Caco-2 (cell line): ENCODE measurements at places on chromosomes 12 and 14.

- no peak for DNase-seq
Observed at GRCh38 chr12:92511786-92512185, 191.0 kb upstream of the PLEKHG7 start.

DNA sequence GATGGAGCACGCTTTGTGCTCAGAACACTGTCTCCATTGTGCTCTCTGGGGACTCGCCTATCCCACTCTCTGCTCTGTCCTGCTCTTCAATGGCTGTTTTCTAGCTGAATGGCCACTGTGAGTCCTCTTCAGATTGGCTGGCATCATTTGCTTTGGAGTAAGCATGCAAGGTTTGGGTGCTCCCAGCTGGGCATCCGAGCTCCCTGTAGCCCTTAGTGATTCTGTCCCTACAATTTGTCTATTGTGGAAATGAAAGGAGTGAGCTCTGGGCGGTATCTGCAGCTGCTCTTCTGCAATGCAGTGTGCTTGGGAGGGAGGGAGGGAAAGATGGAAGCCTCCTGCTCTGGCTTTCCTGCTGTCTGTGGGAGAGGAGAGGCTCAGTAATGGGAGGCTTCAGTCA, 84.8 kb downstream of the SMOC1 start:
- DNase-seq, result no peak

- DNase-seq, result no peak
Observed at GRCh38 chr14:34340025-34340625, 121.9 kb downstream of the SPTSSA start.

DNA sequence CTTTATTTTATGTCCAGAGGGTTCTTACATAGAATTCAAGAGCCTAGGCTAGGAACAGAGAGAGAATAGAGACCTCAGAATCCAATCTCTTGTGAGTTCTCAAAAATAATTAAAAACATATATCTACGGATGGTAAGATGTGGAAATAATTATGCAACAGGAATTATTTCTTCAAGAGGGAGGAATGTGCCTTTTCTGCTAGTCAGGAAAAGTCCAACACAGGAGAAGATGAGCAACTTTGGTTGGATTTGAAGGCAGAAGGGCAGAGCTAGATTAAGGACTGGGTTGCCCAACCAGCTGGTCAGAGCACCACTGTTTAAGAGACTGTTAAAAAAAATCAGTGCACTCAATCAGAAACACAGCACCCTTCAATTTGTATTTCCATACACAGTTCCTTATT, 365.5 kb downstream of the ETNK1 start:
- no peak for DNase-seq

DNA sequence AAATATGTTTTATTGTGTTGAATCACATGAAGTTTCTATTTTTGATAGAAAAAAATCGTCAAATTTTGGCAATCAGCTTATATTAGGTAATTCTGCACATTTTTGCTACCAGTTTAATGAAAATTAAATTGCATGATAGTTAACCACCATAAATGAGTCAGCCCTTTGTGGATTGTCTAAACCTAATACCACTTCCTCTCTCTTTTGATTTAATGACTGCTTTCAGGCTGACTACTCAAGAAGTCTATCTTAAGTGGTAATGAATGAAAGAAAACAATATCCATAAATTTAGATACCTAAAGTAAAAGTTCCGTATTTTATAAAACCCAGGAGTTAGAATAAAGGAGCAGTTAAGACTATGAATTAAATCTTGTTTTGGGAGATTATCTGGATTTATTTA, 450.5 kb downstream of the TMEM117 start:
- DNase-seq, result no peak

DNA sequence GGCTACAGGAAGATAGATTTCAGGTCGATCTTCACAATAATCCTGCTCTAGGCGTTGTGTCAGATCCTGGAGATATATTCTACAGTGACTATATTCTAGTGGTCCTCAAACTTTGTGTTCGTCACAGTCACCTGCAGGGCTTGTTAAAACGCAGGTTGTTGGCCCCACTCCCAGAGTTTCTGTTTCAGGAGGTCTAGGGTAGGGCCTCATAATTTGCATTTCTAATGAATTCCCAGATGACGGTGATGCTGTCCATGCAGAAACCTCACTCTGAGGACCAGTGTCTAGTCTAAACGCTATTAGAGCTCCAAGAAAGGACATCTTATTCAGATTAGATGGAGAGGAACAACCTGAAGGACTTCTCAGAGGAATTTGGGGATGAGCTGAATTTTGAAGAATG, 13.2 kb upstream of the SLC6A13 start:
- no peak for DNase-seq

DNA sequence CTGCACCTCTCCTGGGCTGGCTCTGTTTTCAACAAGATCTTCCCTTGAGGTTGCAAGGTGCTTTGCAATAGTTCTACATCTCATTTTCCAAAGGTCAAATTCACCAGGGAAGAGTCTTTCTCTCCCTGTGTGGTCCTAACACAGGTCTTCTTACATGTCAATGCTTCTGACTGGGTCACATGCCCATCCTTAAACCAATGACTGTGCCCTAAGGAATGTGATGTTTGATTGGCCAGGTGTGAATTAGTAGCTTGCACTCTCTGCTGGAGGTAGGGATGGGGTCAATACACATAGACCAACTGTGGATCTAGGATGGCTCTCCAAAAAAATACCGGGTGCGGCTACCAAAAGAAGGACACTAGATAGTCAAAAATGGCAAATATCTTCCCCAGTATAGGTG, 19.9 kb upstream of the KCNK10 start:
- no peak for DNase-seq

DNA sequence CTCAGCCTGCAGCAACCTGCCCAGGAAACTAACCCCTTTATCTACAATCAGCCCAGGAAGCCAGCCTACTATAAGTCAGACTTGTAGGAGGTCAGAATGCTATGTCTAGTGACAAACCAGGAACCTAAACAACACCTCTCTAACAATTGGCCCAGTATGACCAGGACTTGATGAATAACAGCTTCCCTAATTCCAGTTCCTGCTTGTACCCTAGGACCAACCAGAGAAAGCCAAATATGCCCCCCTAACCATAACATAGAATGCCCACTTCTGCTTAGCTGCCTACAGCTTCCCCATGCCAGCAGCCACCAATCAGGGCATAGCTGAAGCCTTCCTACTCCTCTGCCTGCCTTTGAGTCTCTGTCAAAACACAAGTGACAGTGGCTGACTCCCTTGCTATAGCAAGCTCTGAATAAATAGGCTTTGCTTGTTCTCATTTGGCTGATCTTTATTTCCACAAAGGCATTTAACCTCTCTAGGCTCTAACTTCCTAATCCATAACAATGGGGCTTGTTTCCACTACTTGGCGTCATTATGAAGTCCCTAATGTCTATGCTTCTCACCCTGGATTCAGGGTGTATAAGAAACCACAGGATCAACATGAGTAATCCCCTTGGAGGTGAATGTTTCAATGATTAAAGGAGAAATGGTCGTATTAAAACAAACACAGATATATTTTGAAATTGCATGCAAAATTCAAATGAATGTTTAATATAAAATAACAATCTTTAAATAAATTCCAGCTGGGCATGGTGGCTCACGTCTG, 220.2 kb downstream of the ANO6 start:
- no peak for DNase-seq

GRCh38 chr14:24032727-24033418, 18.9 kb upstream of the CARMIL3 start:
- no peak for DNase-seq

DNA sequence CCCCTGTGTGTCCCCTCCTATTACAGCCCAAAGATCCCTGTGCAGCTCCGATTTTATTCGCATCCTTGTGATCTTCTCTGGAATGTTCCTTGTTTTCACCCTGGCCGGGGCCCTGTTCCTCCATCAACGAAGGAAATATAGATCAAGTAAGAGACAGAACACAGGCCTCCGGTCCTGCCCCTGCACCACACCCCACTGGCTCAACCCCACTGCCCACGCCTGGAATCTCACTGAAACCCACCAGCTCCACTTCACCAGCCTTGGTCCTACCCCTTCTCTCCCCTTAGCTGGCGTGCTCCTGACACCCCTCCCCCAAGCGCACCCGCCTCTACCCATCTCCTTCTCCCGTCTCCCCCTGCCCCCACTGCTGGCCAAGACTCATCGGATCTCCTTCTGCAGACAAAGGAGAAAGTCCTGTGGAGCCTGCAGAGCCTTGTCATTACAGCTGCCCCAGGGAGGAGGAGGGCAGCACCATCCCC, 934 bp upstream of the TAPBPL start:
- no peak for DNase-seq

DNA sequence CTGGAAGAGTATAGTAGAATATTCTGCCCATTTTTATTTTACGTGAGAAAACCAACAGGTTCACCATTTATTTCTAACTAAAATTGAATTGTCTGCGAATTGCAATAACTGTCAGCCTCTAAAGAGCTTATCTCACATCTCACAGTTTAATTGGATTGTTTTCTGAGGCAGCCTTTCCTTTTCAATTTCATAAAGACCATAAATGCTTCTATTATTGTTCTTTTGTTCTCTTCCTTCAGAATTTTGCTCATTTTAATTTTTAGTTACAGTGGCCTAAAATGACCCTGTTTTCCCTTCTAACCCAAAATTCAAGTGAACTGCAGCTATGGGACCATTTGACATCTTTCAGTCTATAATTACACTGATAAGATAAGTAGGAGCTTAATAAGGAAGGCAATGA, 147.6 kb downstream of the KLHL28 start:
- DNase-seq, result no peak

GRCh38 chr12:47935184-47935583, 28.2 kb upstream of the TMEM106C start:
- no peak for DNase-seq
